Uterus (tissue), 4 donors: ENCODE measurements at places on chromosomes 6 and 20. TPM values are rescaled to one million over a fixed set of nuclear protein-coding genes. Genes with fewer than 3 reads are reported as not detected.
A peak's percentile ranks its signal among the peaks of the same experiment; 100 is the strongest.

GRCh38 chr6:132286298-132287019 lies 114.8 kb downstream of the MOXD1 start:
- no peak for DNase-seq
- H3K4me1 ChIP-seq = no peaks in the 10 kb centered on the region
- H3K27me3 ChIP-seq = no peaks in the 10 kb centered on the region
- no peak overlapping the region for H3K27ac ChIP-seq
- H3K4me3 ChIP-seq = no peak overlapping the region

GRCh38 chr20:23005776-23006175 lies 29.3 kb upstream of the SSTR4 start:
- no peak for DNase-seq
- H3K36me3 ChIP-seq = no peaks in the 10 kb centered on the region
- no peak overlapping the region for H3K4me3 ChIP-seq
- no peak overlapping the region for H3K27ac ChIP-seq

DNA sequence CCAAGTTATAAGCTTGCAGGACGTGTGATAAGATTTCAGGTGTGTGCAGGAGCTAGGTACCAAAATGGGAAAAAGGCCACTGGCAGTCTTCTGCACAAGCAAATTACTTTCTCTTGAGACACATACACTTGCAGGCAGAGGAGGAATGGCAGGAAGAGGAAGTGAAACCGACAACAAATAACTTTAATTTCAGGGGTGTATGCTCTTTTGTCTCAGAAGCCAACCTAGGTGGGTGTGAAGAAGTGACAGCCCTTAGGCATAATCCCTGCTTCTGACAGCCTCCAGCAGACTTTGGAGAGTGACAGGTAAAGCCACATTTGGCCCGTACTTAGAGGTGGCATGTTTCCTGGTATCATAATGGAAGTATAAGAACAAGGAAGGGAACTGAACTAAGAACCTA lies 118.8 kb upstream of the TRAF3IP2 start:
- no peaks in the 10 kb centered on the region for H3K27me3 ChIP-seq
- no peak overlapping the region for H3K4me3 ChIP-seq
- DNase-seq = no peak
- H3K36me3 ChIP-seq = no peaks in the 10 kb centered on the region

DNA sequence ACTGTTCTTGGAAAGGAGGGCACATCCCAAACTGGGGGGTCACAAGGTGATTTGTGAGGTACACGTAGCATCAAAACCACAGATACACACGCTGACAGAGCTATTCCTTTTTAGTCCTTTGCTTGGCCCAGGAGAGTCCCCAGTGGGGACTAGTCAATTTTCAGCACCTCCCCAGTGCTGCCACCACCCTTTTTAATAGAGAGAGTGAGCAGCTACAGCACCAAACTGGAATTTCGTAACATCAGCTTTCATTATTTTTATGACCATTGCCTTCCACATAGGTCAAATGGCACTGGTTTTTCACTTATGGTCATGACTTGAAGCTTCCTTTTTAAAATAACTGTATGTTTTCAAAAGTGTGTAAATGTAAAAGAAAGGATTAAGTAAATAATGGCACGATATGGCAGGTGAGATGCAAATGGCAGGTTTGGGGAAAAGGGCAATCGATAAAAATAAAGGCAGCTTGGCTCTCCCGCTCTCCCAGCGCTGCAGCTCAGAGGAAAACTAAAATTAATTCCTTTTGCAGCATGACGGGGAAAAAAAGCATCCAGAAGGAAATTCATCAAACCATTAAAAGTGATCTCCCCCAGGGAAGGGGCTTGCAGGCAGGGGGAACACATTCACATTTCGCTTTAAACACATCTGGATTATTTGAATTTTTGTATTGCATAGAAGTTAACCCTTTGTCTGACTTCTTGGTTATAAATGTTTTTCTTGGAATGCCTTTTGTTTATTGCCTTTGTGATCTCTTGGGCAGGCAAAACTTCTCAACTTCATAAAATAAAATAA lies 95.2 kb downstream of the ANKRD60 start:
- peak overlapping the region; percentile 49 for H3K27ac ChIP-seq
- H3K4me1 ChIP-seq = peaks cover 6% of the 10 kb centered on the region
- no peak for DNase-seq
- H3K36me3 ChIP-seq = no peaks in the 10 kb centered on the region
- no peaks in the 10 kb centered on the region for H3K27me3 ChIP-seq

DNA sequence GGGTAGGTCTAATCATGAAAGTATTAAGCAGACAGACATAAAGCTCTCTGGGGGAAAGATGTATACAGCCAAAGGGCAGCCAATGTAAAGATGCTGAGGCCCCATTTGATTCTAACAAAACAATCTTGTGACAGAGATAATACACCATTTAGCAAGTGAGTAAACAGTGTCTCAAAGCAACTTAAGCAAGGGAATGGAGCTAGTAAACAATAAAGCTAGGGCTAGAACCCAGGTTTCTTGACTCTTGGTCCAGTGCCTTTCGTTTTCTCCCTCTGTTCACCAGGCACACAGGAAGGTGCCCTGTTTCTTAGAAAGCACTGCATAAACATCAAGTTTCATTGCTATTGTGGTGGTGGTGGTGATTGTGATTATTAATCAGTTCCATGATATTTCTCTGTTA lies 5.1 kb downstream of the ELOVL2 start:
- H3K27ac ChIP-seq = no peak overlapping the region
- no peak for DNase-seq
- H3K4me3 ChIP-seq = no peak overlapping the region
- peaks cover 5% of the 10 kb centered on the region for H3K4me1 ChIP-seq
- H3K27me3 ChIP-seq = no peaks in the 10 kb centered on the region

- no peak overlapping the region for H3K27ac ChIP-seq
- H3K36me3 ChIP-seq = no peaks in the 10 kb centered on the region
- no peaks in the 10 kb centered on the region for H3K4me1 ChIP-seq
- H3K4me3 ChIP-seq = no peak overlapping the region
Measured at GRCh38 chr6:14380901-14381828, 263.6 kb downstream of the CD83 start.

Gene KIAA0408
- 2.3 TPM for total RNA-seq

Gene VIP
- 1.4 TPM for total RNA-seq

Gene SYCP2L
- total RNA-seq = 4.9 TPM

Gene TFAP2C
- total RNA-seq = 6.0 TPM

Gene RIPOR3
- 85.4 TPM for total RNA-seq

Gene CAGE1
- 0.28 TPM for total RNA-seq

Gene DPPA5
- not detected for total RNA-seq
